ENCODE measurements at places on chromosomes 4 and X. TPM values are rescaled to one million over a fixed set of nuclear protein-coding genes. Genes with fewer than 3 reads are reported as not detected.

Gene TLR3
- total RNA-seq: 0.51 TPM

Gene TLR7
- total RNA-seq: 0.66 TPM

Gene CHRNA9
- total RNA-seq: not detected

Gene MAGEA9B
- not detected for total RNA-seq

Gene COX18
- 17.3 TPM for total RNA-seq

Gene VSIG4
- not detected for total RNA-seq

Gene THOC2
- 79.3 TPM for total RNA-seq

Gene REPS2
- not detected for total RNA-seq

Gene STATH
- not detected for total RNA-seq

Gene FAM53A
- 1.9 TPM for total RNA-seq

Gene FAM47E
- not detected for total RNA-seq

Gene DMRTC1
- not detected for total RNA-seq

Gene DUX4
- not detected for total RNA-seq

Gene MAGEE2
- not detected for total RNA-seq

Gene PCDH10
- total RNA-seq: not detected

Gene ADH7
- not detected for total RNA-seq

Gene NWD2
- total RNA-seq: not detected

Gene ARAF
- total RNA-seq: 97.1 TPM

Gene LINC00632
- 6.7 TPM for total RNA-seq

Gene TBX22
- total RNA-seq: not detected

Gene RTL3
- not detected for total RNA-seq

Gene OSTC
- 106 TPM for total RNA-seq

Gene SPANXB1
- total RNA-seq: not detected

Gene TRAPPC11
- 31.6 TPM for total RNA-seq

Gene PDK3
- total RNA-seq: 24.7 TPM

Gene DACH2
- total RNA-seq: not detected

Gene CT45A3
- total RNA-seq: not detected

Gene LIMCH1
- not detected for total RNA-seq

Gene SHROOM3
- total RNA-seq: 0.02 TPM

Gene AFF1
- total RNA-seq: 72.1 TPM

Gene MAGEA2
- total RNA-seq: not detected

Gene PDE6B
- total RNA-seq: 12.5 TPM

Gene BMX
- not detected for total RNA-seq
